ENCODE measurements at places on chromosomes 13 and 19.
A peak's percentile ranks its signal among the peaks of the same experiment; 100 is the strongest.

- no peak for DNase-seq
These were observed 278.7 kb upstream of the KLHL1 start for GRCh38 chr13:70386919-70387318.

- no peak for DNase-seq
These were observed 506.0 kb upstream of the ATXN8OS start for GRCh38 chr13:69601661-69602060.

- DNase-seq, result no peak
These were observed 10.3 kb downstream of the RAB8A start for GRCh38 chr19:16121967-16122366.

DNA sequence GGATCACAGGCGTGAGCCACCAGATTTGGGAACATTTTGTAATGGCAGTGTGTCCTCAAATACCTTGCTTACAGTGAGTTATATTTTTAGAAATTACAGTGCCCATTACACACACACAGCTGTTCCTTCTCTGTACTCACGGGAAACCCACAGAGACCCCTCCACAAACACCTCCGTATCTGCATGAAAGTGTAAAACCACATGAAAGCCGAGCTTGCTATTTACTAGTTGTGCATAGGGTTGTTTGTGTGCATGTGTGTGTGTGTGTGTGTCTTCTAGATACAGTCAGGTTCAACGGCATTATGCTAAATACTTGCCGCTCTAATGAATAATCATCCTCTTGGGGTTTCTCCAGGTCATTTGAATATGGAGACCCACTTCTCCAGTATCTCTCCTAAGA lies 22.3 kb upstream of the LILRA2 start:
- DNase-seq, result no peak

DNA sequence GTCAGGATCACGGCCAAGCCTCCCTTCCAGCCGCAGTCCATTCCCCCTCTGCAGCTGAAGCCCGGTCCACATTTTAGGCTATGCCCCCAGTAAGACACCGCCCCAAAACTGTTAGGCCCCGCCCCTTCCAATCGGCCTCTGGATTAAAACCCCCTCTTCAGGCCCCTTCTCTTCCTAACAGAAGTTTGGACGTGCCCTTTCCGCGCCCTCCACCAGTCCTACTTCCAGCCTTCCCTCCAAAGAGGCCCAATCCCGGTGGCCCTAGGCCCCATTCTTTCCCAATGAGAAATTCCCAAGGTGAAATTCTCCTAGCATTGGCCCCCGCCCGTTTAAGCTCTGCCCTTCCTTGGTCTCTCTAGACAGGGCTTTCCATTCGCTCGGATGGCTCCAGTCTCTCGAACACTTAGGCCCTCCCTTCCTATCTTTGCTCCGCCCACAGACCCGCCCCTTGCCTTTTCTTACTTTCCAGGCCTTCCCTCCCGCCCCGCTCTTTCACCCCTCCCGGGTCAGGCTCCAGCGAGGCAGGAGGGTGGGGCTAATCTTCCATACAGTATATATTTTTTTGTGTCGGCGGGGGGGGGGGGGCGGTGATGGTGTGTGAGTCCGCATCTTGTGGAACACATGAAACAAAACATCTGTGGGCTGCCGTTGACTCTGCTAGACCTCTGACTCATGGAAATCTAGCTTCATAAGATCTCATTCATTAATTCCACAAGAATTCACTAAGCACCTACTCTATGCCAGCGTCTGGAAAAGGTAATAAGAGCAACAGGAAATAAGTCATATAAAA lies 13.6 kb downstream of the LTBP4 start:
- peak; percentile 73 for DNase-seq

GRCh38 chr19:5292453-5292821 lies 48.2 kb downstream of the PTPRS start:
- DNase-seq, result no peak

DNA sequence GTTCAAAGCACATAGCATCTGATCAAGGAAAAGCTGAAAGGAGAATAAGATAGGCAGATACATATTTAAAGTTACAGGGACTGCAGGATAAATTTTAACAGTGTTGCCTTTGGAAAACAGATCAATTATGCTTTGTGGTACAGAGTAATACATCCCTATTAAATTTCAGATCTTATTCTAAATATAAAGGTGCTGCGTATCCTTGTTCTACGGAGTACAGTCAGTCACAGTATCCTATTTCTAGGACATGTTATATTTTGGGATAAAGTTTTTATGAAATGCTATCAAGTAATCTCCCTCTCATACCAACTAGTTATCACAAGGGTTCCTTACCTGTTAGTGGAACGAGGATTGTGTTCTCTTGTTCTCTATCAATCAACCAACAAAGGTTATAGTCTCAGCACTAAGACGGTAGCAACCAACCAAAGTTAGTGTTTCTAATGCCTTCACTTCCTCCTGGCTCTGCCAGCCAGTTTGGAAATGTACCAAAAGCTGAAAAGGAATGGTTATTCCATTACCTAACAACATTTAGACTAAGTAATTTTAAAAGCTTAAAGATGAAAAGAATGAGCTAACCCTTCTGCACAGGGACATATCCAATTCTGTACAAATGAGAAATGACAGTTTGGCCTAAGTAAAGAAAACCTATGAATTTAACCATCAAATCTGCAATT lies 35.2 kb downstream of the TSC22D1 start:
- DNase-seq, result no peak

GRCh38 chr19:52140032-52140710 lies 433 bp upstream of the ZNF616 start:
- peak; percentile 98 for DNase-seq

DNA sequence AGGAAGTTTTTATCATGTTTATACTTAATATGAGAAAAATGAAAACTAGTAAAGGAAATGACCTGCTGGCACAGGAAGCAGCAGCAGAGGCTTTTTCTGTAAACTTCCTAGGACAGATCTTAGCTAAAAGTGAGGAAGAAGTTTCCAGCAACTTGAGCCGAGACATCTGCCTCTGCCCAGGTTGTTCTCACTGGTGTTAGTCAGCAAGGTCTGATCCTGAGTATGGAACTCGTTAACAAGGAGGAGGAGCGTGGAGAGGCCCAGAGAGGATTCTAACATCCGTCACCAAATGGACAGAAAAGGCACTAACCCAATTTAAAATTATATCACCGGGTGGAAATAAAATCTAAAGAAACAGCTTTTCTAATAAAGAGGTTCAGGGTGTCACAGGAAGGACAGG lies 43.6 kb downstream of the PHF11 start:
- DNase-seq, result no peak

GRCh38 chr13:72849571-72849970 lies 67.6 kb downstream of the PIBF1 start:
- DNase-seq, result no peak

All from T-helper 9 cell (primary cell).